ENCODE measurements at places on chromosomes 1 and 21. TPM values are rescaled to one million over a fixed set of nuclear protein-coding genes. Genes with fewer than 3 reads are reported as not detected.

The CDC14A gene
- 17.4 TPM for total RNA-seq

The OR2L5 gene
- 0.29 TPM for total RNA-seq

The FCRL2 gene
- total RNA-seq, result 43.6 TPM

The GJA5 gene
- total RNA-seq, result 19.8 TPM

The SPATA45 gene
- total RNA-seq, result not detected
